ENCODE measurements at places on chromosomes 4 and X.

DNA sequence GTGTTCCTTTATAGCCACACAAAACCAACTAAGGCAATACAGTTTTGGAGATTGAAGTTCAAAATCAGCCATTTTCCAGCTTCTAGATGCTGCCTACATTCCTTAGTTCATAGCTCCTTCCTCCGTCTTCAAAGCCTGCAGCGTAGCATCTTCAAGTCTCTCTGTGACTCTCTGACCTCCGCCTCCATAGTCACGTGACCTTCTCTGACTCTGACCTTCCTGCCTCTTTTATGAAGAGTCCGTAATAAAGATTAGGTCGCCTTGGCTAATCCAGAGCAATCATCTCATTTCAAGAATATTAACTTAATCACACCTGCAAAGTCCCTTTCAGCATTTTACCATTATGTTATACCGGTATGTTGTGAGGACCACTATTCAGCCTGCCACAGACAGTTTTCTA is 60.4 kb downstream of the ZCCHC12 start:
- DNase-seq, result no peak

DNA sequence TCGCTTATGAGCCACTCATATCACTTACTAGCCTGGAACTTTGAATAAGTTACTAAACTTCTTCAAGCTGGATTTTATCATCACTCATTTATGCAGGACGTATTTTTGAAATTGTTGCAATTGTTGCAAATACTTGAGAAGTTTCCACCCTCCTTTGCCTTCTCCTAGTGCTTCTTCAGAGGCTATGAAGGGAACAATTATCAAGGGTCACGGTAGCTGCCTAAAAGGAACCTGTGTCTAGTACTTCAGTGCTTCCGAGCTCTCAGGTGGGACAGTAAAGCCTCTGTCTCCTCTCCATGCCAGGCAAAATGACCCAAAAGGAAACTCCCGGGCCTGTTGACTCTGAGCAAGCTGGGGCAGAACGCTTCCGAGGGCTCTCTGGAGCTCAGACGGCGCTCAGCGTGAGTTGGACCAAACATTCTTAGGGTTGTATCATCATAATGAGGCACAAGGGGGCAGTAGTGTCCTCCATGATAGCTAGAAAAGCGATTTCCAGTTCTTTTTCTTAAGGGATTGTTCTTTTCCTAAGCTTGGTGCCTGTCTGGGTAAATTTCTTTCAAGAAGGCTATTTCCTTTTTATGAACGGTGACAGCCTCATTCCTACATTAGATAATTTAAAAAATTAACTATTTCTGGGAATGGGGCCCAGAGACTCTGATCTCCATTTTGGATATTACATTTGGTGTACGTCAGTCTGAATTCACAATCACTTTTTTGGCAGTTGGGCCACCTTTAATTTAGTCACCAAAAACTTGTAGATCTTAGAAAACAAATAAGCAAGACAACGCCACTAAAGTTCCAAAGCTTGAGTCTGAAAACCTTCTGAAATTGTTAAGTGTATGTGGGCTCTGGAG is 73.1 kb downstream of the PACRGL start:
- peak; percentile 71 for DNase-seq

- no peak for DNase-seq
Measured at GRCh38 chr4:147355847-147356246, 125.0 kb upstream of the EDNRA start.

GRCh38 chrX:135522878-135523693 is 2.6 kb downstream of the INTS6L start:
- no peak for DNase-seq

DNA sequence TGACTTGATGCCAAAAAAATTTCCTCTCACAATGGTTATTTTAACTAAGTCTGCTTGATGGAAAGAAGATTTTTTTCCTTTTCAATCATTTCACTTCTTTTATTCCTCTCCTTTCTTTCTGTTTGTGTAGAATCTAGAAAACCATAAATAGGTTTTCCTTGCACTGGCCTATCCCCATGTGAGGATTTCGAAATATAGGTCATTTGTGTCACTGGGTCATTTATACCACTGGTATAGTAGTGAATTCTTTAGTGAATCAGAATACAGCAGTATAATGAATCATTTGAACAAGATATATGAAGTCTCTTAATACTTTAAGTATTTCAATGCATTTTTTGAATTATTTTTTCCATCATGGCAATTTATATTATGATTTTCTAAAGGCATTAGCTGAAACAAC is 26.6 kb downstream of the PCDH7 start:
- no peak for DNase-seq

- no peak for DNase-seq
Measured at GRCh38 chrX:20383477-20383876, 116.8 kb upstream of the RPS6KA3 start.

- no peak for DNase-seq
Measured at GRCh38 chr4:21946858-21947257, 1.7 kb downstream of the KCNIP4 start.

GRCh38 chrX:94551831-94552230 is 877.8 kb downstream of the FAM133A start:
- DNase-seq, result no peak

DNA sequence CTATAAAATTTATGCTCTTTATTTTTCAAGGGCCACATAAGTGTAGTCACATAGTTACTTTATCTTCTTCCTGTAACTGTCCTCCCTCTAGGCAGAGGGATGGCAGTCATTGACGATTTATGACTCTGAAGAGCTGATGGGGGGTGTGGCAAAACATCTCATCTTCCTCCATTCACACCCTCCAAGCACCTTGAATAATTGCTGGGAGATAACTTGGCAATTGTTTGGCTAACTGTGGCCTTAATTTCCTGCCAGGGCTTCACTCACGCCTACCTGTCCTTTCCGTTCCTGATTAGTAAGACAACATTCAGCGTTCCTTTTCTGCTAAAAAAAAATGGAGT is 329.2 kb downstream of the ARHGAP10 start:
- DNase-seq, result no peak

DNA sequence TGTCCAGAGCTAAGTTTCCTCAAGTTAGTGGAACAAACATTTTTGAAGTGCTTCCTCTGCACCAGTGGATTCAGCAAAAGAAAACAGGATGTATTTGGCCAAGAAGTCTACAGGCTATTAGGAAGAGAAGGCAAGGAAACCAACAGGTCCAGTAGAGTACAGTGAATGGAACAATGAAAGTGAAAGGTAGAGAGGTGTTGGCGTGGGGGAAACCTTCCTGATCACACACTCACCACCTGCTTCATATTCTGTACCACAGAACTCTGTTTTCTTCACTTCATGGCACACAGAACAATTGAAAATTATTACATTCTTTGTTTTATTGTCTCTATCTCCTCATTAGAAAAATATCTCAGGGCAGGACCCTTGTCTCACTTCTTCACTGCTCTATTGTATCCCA is 417.4 kb upstream of the FMR1 start:
- no peak for DNase-seq

DNA sequence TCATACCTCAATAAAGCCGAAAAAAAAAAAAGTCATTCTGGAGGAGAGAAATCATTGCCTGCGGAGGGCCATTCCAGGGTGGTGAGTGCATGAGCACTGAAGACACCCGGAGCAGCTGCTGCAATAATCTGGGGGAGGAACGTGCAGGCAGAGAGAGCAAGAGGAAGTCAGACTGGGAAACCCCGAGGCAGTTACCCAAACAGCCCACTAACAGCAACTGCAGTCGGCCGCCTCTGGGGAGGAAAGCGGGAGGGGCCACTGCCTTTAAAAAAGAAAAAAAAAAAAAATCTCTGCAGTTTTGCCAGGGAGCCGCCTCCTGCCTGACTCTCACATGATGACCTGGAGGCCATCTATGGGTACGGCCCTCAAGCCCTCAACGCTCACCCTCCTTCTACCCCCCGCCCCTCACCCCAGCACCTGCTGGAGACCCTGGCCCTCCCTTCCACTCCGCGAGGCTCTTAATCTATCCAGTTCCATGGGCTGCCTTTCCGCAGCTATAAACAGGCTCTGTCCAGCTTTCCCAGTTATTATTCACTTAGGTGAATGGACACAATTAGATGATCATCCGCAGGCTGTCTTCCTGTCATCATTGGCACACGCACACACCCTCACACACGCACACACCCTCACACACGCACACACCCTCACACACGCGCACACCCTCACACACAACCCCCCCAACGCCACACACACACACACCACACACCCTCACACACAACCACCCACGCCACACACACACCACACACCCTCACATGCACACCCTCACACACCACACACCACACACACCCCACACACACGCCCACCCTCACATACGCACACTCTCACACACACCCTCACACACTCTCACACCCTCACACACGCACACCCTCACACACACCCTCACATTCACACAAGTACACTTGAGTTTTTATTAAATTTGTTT is 3.4 kb upstream of the AVPR2 start:
- DNase-seq, result peak; percentile 86

- DNase-seq, result no peak
Measured at GRCh38 chr4:25656031-25656430, 380 bp downstream of the SLC34A2 start.

- no peak for DNase-seq
Measured at GRCh38 chr4:88107406-88108107, 50.9 kb downstream of the ABCG2 start.

DNA sequence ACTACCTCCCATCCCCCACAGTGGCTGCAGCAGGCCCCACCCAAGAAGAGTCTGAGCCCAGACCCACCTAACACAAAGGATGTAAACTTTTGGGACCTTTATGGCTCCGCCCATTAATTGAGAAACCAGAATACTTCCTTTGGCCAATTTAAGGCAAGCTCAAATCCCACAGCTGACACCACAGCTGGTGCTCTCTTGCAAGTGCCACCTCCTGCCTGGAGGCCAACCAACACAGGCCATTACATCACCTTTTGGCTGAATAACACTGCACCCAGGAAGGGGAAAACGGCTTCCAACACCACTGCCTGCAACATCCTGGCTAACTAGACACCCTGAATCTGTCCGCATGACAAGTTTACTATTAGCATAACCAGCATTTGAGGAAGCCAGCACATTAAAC is 248.8 kb downstream of the PRDM5 start:
- no peak for DNase-seq

- DNase-seq, result peak; percentile 61
Measured at GRCh38 chrX:97844943-97845342, 961.2 kb downstream of the RPA4 start.

GRCh38 chrX:10077425-10078188 is 79.2 kb upstream of the CLCN4 start:
- DNase-seq, result no peak

- DNase-seq, result no peak
Measured at GRCh38 chr4:125573786-125574185, 259.0 kb downstream of the FAT4 start.

DNA sequence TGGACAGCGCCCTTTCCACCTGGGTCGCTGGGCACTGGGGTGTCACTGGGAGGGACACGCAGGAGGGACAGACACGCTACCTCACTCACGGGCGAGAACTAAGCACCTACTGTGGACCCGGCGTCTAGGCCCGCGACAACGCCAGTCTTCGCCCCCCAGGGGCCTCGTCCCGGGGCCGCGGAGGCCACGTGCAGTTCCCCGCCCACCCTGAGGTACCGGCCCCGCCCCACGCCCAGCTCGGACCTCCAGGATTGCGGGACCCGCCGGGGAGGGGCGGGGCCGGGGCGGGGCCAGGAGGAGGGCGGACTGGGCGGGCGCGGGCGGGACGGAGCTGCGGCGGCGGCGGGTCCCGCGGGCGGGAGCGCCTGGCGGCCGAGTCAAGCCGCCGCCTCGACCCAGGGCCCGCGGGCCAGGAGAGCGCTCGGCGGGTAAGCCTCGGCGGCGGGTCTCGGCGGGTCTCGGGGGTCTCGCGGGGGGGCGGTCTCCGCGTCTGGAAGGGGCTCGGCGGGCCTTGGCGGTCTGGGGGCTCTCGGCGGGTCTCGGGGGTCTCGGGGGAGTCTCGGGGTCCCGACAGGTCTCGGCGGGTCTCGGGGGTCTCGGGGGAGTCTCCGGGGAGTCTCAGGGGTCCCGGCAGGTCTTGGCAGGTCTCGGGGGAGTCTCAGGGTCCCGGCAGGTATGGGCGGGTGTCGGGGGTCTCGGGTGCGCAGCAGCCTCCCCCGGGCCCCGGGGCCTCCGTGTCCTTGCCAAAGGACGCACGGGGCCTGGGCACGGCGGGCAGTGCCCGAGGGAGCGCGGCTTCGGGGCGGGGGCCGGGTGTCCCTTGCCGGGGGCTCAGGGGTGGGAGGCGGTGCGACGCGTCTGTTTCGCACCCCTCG is at the start of gene SH3BP2:
SH3BP2 (plus strand) TSS at position 375 of the 875 bp plus-strand sequence. CDS start 27,533 bp downstream, outside the sequence.
- peak; percentile 88 for DNase-seq

- DNase-seq, result no peak
Measured at GRCh38 chrX:136034668-136035067, 49.4 kb downstream of the SLC9A6 start.

GRCh38 chrX:153608806-153609205 is 9.9 kb upstream of the CCNQ start:
- DNase-seq, result no peak

GRCh38 chr4:16897991-16898827 is at the start of gene LDB2:
Gene LDB2, minus strand, starts transcription at chr4:16898645.
- peak; percentile 88 for DNase-seq

DNA sequence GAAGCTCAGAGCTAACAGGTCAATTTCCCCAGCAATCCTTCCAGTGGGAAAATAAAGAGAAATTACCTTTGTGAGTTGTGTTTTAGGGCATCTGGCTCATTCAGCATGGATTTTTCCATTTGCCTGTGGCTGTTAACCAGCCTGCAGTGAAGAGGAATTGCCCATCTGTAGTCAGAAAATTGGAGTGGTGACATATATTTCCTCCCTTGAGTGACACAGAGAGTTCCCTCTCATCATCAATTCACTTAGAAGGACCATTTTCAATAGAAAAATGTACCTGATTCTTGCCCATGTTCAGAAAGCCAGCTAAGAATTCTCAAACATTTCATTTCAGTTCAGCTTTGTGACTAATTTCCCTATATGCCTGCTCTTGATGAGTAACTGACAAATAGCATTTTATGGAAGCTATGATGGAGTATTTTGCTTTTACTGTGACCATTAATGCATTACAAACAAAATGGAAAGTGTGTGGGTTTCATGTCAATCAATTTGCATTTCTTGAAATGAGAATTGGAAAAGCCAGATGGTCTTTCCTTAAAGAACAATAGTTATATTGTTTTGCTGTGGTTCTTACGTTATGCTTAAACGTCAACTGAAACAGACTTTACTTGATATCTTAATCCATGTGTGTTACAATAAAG is 155.8 kb downstream of the NWD2 start:
- DNase-seq, result no peak

GRCh38 chr4:102552781-102553180 is 51.6 kb downstream of the NFKB1 start:
- DNase-seq, result no peak

- no peak for DNase-seq
Measured at GRCh38 chr4:80507077-80507476, 171.5 kb downstream of the CFAP299 start.

DNA sequence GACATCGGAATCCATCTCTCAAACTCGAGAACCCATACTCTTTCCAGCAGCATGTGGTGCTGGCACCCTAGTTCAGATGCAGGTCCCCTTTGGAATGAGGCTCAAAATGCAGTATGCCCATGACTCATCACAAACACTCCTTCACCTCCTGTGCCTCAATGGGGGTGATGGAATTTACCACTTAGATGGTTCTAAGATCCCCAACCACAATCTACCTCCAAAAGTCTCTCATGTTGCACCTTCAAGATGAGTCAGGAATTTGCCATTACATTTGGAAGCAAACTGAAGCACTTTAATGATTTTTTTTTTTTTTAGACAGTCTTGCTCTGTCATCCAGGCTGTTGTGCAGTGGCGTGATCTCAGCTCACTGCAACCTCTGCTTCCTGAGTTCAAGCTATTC is 8.5 kb upstream of the MID1 start:
- DNase-seq, result no peak
